Liver (tissue), 10 donors: ENCODE measurements at places on chromosomes 1 and 21.
A peak's percentile ranks its signal among the peaks of the same experiment; 100 is the strongest.

- DNase-seq, result no peak
Observed at GRCh38 chr1:167456926-167457325, 61.4 kb downstream of the CD247 start.

- DNase-seq, result no peak
Observed at GRCh38 chr1:48873944-48874343, 97.3 kb upstream of the BEND5 start.

DNA sequence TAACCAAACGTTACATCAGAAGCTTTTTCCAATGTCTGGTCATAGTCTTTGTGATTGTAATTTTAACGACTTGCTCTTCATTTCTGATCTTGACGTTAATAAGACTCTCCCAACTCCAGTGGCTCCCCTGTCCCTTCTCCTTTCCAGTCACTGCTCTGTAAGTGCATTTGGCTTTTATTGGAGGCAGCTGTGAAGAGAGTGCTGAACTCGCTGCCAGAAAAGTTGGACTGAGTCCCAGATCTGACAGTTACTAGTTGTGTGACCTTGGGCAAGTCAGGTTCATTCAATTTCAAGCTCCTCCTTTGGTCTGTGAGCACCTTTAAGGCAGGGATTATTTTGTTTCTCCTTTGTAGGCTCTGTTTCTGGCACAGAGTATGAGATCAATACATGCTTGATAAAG is 109.6 kb upstream of the TSPAN2 start:
- DNase-seq, result no peak

DNA sequence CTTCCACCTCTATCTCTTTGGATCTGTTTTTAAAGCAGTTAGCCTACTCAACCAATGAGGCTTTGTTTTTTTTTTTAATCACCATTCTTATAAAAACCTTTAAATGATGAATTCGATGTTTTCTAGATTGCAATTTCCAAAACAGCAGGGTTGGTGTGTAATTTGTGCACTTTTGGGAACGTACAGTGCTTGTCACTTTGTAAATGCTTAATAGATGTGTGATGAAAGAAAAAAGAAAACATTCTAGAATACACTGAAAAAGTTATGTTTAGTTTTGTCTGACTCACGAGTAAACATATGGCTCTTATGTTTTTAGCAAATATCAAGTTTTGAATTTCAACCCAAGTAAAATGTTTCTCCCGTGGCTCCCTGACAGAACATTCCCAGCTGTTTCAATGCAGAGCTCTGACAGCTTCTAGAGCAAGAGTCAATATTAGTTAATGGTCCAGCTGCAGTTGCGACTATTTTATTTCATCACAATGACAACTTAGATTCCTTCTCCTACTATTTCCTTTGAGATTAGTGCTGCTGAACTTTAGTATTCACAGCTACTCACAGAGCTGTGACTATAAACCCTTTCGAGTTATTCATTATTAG is 362.5 kb upstream of the ADAMTS5 start:
- DNase-seq, result no peak

DNA sequence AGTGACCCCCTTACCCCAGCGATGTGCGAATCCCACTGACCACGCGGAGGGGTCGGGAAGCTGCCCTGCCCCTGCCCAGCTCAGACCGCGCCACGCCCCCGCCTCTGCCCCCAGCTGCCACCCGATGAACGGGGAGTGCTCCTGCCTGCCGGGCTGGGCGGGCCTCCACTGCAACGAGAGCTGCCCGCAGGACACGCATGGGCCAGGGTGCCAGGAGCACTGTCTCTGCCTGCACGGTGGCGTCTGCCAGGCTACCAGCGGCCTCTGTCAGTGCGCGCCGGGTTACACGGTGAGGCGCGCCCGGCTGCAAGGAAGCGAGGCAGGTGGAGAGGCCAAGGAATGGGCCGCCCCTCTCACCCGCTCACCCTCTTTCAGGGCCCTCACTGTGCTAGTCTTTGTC is 11.9 kb upstream of the LRRC71 start:
- no peak for DNase-seq

GRCh38 chr21:42532466-42533181 is 19.0 kb downstream of the SLC37A1 start:
- DNase-seq, result no peak

GRCh38 chr1:196608390-196609369 is at the start of gene KCNT2:
TSS of gene KCNT2 (minus strand) at chr1:196608440. CDS start at chr1:196608309, 131 bp downstream.
- peak; percentile 65 for DNase-seq
